Activated CD4-positive, alpha-beta T cell treated with anti-CD3 and anti-CD28 coated beads for 24 hours (primary cell): ENCODE measurements at places on chromosomes 1 and 21.

GRCh38 chr21:31546443-31547170 is 112.9 kb upstream of the SOD1 start:
- no peak for DNase-seq

DNA sequence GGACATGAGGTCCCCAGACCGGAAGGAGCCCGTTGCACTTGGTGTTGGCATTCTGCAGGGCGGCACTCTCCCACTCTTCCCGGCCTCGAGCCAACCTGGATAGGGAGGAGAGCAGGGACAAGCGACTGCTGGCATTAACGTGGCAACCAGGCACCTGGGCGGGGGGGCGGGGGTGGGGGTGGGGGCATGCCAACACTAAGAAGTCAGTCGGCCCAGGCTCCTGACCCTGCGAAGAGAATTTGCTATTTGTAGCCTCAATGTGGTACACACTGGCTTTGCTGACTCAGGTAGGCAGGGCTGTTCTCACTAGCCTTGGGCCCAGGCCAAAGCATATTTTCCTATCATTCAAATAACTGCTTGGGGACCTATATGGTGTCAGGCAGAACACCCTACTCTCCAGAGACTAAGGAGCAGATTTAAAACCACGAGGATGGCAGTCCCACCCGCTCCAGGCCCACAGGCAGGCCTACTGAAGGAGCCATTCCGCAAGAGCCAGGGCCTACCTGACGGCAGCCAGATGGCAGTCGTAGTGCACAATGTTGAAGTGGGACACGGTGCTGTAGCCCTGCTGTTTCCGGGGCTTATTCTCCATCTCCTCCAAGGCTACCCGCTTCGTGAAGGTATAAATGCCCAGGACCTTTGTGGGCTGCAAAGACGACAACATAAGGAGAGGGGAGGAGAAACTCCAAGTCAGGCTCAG is 123.7 kb downstream of the UBR4 start:
- no peak for DNase-seq

DNA sequence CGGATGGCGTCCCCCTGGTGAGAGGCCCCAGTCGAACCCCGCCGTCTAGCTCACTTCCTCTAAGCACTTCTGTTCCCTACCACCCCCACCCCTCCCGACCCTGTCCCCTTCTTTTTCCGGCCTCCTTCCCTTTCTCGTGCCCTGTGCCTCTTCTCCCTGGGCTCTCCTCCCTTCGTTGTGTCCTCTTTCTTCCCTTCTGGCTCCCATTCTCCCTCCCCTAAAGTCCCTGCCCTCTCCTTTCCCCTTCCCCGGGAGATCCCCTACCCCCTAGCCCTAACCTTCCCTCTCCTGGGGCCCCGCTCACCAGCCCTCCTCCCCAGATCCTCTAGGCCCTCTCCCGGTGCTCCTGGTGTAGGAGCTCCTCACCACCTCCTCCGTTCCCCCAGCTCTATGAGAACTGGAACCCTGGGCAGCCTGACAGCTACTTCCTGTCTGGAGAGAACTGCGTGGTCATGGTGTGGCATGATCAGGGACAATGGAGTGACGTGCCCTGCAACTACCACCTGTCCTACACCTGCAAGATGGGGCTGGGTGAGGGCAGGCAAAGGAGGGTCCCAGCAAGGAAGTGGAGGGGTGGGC is 15.9 kb downstream of the BCAN start:
- DNase-seq = no peak

DNA sequence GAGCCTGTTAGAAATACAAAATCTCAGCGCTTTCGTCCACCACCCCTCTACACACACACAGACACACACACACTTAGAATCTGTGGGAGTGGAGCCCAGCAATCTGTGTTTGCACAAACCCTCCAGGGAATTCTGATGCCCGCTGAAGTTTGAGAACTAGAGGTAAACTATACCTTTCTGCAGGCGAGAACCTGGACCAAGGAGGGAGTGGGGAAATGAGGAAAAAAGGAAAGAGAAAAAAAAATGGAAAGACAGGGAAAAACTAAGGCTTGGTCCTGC is 468 bp upstream of the NIBAN1 start:
- DNase-seq = no peak

DNA sequence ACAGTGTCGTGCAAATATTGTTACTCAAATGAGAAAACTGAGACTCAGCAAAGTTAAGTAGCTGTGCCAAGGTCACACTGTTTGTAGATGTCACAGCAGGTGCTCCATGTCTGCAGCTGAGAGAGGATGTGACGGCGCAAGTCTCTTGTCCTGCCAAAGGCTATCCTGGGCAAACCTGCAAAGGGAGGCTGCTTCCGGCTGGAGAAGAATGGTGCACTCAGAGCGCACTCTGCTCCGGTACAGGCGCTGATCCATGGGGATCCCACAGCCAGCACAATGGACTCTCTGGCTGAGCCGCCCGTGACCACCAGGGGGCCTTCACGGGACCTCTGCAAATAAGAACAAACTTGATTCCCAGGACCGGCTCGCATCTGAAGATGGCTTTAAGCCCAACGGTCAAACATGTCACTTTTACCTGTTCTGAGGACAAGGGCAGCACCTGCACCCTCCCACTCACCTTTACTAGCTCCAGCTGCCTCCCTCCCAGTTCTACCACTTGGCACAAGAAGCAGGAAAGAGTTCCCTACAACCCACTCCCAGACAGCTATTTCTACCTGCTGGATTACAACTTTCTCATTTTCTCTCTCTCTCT is 21.9 kb downstream of the RD3 start:
- peak; percentile 14 for DNase-seq

GRCh38 chr1:180278194-180278515 is 48.1 kb downstream of the LHX4 start:
- no peak for DNase-seq

DNA sequence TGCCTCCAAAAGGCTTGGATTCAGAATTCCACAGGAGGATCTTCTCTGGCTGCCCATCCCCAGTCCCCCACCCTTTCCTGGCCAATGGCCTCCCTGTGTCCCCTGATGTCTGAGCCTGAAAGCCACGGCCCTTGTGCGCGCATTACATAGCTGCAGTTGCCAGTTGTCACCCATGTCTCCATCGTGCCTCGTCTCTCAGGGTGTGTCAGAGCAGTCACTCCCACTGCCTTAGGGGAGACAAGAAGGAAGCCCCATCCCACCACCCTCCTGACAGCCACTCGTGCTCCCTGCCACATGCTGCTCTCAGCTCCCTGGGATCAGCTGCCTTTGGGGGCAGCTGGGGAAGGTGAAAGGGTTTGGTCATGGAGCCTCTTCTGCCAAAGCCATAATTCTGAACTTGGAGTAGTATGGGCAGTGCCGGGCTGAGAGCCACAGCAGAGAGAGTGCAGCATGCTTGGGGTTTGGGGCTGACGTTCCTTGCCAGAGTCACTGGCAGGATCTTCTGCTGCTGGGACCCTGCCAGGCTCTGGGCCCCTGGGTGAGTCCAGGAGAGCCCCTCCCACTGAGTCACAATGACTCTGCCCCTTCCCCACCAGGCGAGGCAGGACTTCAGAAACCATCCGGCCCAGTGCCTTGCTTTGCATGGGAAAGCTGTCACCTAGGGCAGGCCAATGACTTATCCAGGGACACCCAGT is 285.9 kb upstream of the VAMP3 start:
- DNase-seq = no peak

DNA sequence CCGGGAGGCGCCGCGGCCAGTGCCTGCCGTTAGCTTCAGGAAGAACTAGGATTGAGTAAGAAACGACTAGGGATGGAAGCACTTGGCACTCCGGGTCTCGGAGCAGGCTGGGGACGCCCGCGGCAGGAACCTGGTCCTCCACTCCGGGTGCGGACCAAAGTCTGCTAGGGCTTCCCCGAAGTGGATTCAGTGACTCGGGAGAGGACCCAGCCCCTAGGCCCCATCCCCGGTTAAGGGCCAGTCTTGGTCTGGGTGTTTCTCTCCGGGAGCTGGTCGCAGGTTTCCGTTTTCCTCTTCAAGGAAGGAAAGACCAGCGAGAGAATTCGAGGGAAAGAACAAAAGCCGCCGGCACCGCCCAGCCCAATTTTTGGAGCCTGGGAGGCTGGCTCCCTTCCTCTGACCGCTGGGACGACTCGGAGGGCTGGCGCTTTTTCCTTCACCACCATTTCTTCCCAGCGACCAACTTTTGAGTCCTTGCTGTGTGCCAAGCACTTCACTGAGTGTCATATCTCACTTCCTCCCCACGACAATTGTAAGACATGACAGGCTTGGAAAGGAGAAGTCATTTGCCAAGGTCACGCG is 16.8 kb upstream of the STMN1 start:
- peak; percentile 12 for DNase-seq

DNA sequence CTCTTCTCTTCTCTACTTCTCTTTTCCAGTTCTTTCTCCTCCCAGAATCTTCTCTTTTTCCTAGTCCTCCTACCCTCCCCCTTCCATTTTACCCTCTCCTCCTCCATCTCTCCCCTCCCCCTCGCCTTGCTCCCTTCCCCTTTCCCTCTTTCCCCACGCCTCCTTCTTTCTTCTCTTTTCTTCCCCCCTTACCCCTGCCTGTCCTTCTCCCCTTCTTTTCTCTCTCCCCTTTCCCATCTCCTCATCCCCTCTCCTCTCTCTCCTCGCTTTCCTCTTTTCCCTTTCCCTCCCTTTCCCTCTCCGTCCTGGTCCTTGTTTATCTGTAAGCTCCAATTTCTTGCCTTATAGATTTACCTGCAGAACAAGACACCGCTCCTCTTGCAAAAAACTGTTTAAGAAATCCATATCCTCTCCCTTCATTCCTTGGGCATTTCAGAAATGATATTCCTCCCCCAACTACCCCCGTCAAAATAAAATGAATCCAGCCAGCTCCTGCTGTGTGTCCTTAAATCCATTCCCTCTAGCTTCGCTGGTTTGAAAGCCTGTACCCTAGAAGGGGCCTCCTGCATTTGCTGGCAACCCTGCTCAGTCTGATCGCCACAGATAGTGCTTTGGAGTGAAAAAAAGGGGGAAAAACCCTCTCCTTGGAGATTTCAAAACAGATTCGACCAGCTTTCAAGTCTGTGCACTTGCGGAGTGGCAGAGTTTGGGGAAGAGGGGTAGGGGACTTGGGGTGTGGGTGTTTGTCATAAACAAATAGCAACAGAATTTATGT is 89.4 kb downstream of the PAPPA2 start:
- no peak for DNase-seq

- no peak for DNase-seq
These were observed at the start of gene DDR2 for GRCh38 chr1:162632217-162632666. Gene DDR2, plus strand, starts transcription at chr1:162632464. Its CDS starts 86,600 bp downstream, at chr1:162719064.

DNA sequence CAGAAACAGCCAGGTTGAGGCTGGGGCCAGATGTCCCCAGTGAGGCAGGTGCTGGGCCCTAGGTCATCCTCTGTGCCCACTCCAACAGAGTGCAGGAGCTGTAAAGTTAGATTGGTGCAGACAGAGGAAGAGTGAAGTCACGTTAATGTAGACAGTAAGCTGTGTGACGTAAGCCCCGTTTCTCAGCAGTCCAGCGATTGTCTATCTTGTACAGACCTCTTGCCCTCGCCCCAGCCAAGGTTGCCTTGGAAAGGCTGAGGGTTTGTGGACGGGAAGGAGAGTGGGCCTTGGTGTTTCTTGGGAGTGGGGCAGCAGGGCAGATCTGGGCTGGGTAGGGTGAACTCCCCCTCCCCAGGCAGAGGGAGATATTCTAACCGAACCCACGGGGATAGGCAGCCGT is 13.5 kb downstream of the FAAH start:
- DNase-seq = no peak

- DNase-seq = no peak
These were observed 9.2 kb upstream of the UMODL1 start for GRCh38 chr21:42061986-42062235.

DNA sequence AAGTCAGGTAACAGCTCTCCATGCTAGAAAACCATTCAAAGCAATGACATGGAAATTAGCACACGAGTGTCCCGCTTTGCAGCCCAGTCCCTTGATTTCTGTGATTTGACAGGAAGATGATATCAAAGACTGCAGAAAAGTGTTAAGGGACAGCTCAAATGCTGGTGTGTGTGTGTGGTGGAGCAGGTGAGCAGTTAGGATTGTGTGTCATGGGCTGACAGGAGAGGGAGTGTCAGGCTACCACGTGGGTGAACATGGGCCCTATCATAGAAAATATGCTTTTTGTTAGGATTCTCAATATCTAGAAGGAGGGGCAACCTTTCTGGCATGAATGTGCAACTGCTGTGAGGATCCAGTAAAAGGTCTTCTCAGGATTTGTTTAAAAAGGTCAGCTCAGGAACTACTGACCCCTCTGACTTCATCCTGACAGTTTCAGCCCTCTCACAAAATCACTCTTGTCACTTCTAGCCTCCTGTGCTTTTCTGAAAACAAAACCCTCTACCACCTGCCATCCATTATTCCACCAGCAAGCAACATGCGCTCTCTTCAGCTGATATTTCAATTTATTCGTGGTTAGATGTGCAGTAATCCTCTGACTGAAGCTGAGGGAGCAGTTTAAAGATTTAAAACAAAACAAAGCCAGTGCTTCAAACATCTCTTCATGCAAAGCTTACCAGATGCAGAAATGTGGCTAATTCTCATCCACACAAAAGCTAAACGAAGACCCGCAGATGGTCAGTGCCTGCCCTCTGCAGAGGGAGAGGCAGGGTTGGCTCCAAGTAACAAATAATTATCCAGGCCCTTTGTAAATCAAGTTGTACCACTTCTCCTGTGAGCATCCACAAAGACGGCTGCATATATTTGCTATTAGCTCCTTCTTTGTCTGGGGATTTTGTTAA is 397.9 kb downstream of the PTBP2 start:
- no peak for DNase-seq

- peak; percentile 31 for DNase-seq
These were observed 38.6 kb upstream of the COX20 start for GRCh38 chr1:244796719-244797406.

DNA sequence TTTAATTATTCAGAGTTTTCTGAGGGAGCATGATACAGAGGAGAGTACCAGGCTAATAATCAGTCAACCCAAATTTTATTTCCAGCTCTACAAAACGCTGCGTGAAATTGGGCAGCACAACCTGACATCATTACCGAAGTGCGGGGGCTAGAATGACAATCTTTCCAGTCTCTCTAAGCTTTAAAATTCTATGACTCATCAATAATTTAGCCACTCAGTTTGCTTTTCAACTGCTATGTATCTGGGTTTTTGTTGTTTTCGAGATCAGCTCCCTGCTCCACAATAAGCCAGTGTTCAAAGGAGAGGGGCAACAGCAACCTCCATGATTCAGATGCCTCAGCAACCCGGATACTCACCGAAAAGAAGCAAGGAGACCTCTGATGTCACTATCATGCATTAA is 13.9 kb downstream of the SORT1 start:
- no peak for DNase-seq

GRCh38 chr1:181767001-181767708 is 283.8 kb downstream of the CACNA1E start:
- DNase-seq = no peak

- DNase-seq = no peak
These were observed 26.2 kb downstream of the MPZL1 start for GRCh38 chr1:167747988-167748387.

- no peak for DNase-seq
These were observed 85.2 kb upstream of the EXO1 start for GRCh38 chr1:241762713-241763339.
